A549 treated with CpdA at 1 μM for 4 hours (cell line): ENCODE measurements at places on chromosomes 2 and 18. TPM values are rescaled to one million over a fixed set of nuclear protein-coding genes. Genes with fewer than 3 reads are reported as not detected.

Gene NDC80
- 11.2 to 18.7 TPM (median 12.6 TPM) in 5 replicates for total RNA-seq

Gene CCDC121
- 3.1 to 3.7 TPM (median 3.5 TPM) in 5 replicates for total RNA-seq

Gene IL1B
- 0.09 to 0.40 TPM (median 0.24 TPM) in 5 replicates for total RNA-seq

Gene COBLL1
- 4.1 to 7.2 TPM (median 4.1 TPM) in 5 replicates for total RNA-seq

Gene CYP20A1
- total RNA-seq: 7.7 to 10.6 TPM (median 8.2 TPM) in 5 replicates

Gene ZNF396
- 0.56 to 1.0 TPM (median 0.69 TPM) in 5 replicates for total RNA-seq

Gene OTX1
- 2.7 to 4.9 TPM (median 3.5 TPM) in 5 replicates for total RNA-seq

Gene CRYGD
- not detected in 5 replicates for total RNA-seq

Gene ELOA2
- not detected in 5 replicates for total RNA-seq

Gene IL37
- not detected in 5 replicates for total RNA-seq

Gene LIPG
- total RNA-seq: 0.03 to 0.27 TPM (median 0.15 TPM) in 5 replicates

Gene SOCS6
- 27.8 to 32.4 TPM (median 31.2 TPM) in 5 replicates for total RNA-seq

Gene CFAP53
- total RNA-seq: 0.37 to 0.44 TPM (median 0.40 TPM) in 5 replicates

Gene KCNE4
- total RNA-seq: 0.84 to 1.5 TPM (median 1.0 TPM) in 5 replicates

Gene LYG2
- total RNA-seq: not detected in 5 replicates

Gene PMAIP1
- total RNA-seq: 11.6 to 14.9 TPM (median 12.5 TPM) in 5 replicates

Gene RAPH1
- total RNA-seq: 4.4 to 6.7 TPM (median 5.4 TPM) in 5 replicates

Gene MTLN
- total RNA-seq: 99.1 to 138 TPM (median 126 TPM) in 5 replicates

Gene CELF4
- not detected in 5 replicates for total RNA-seq

Gene PDE1A
- total RNA-seq: 0.08 to 0.26 TPM (median 0.16 TPM) in 4 of 5 replicates, not detected in the other

Gene SCN7A
- total RNA-seq: not detected in 5 replicates

Gene GKN2
- total RNA-seq: 2.6 to 3.8 TPM (median 3.4 TPM) in 5 replicates

Gene VRK2
- total RNA-seq: 30.6 to 36.0 TPM (median 31.4 TPM) in 5 replicates

Gene LIMS3
- not detected in 5 replicates for total RNA-seq

Gene HJURP
- 76.9 to 99.6 TPM (median 81.6 TPM) in 5 replicates for total RNA-seq

Gene MOGAT1
- not detected in 5 replicates for total RNA-seq

Gene HES6
- total RNA-seq: 7.8 to 15.2 TPM (median 13.7 TPM) in 5 replicates

Gene MOCOS
- 2.7 to 4.6 TPM (median 2.7 TPM) in 5 replicates for total RNA-seq

Gene GAREM1
- 2.1 to 2.8 TPM (median 2.4 TPM) in 5 replicates for total RNA-seq

Gene DOK6
- not detected in 5 replicates for total RNA-seq

Gene BMP10
- total RNA-seq: not detected in 5 replicates

Gene TM4SF20
- 7.8 to 11.0 TPM (median 9.5 TPM) in 5 replicates for total RNA-seq

Gene TMEM169
- 0.34 to 0.80 TPM (median 0.52 TPM) in 5 replicates for total RNA-seq

Gene UGT1A4
- 0.07 TPM in 1 of 5 replicates, not detected in the others for total RNA-seq

Gene NOSTRIN
- total RNA-seq: 1.3 to 1.6 TPM (median 1.6 TPM) in 5 replicates
